ENCODE measurements at places on chromosomes 3 and 15. TPM values are rescaled to one million over a fixed set of nuclear protein-coding genes. Genes with fewer than 3 reads are reported as not detected.

- DNase-seq = no peak
Observed at GRCh38 chr15:25687689-25688088, 175.4 kb downstream of the ATP10A start.

The SI gene
- total RNA-seq = not detected

The RTP1 gene
- total RNA-seq = not detected

The GP5 gene
- 0.22 TPM for total RNA-seq

DNA sequence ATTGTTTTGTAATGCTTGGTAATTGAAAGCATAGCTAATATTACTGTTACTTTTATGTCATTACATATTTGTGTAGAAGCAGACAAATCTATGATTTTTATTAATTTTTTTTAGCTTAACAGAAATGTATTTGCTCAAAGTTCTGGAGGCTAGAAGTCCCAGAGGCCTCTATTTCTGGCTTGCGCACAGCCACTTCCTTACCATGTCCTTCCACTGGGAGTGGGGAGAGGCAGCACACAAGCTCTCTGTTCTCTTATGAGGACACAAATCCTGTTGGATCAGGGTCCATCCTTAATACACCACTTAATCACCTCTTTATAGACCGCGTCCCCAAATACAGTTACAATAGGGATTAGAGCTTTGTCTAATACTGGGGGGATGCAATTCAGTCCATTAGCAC lies 1061.4 kb downstream of the OTOL1 start:
- no peak for DNase-seq

DNA sequence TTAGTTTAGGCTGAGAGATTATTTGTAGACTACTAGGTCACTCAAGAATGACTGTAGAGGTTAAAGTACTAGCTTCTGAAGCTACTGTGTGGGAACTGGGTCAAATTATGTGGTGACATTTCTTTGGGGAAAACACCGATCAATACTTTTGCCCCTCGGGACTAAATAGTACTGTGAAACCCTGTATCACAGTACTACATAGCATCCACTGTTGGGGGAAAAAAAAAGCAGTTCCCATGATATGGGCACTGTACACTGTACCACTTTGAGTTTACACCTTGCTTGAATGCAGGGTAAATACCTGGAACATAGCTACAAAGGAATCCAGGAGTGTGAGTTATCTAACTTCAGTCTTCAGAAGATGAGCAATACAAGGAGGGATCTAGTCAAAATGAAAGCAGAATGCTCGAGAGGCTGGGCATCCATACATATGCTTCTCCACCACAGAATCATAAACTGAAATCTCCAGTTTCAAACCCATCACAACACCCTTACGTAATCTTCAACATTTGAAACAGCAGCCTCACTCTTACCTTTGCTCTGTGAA lies 311.4 kb downstream of the UNC13C start:
- DNase-seq = no peak
